Hepatocyte (in vitro differentiated cells): ENCODE measurements at places on chromosomes 2 and 18. TPM values are rescaled to one million over a fixed set of nuclear protein-coding genes. Genes with fewer than 3 reads are reported as not detected.

The LRRC30 gene
- polyA plus RNA-seq = not detected in 2 replicates

The RAD51AP2 gene
- 0.21 and 0.35 TPM in 2 replicates for polyA plus RNA-seq

The TFPI gene
- 79.7 and 79.9 TPM in 2 replicates for polyA plus RNA-seq

The PPP4R3B gene
- 29.6 and 30.1 TPM in 2 replicates for polyA plus RNA-seq

The GALNT13 gene
- 21.2 and 25.6 TPM in 2 replicates for polyA plus RNA-seq

The RSAD2 gene
- 1.1 and 2.9 TPM in 2 replicates for polyA plus RNA-seq

The ATP6V1B1 gene
- 2.9 and 4.0 TPM in 2 replicates for polyA plus RNA-seq
